Esophagus muscularis mucosa (tissue), 4 donors: ENCODE measurements at places on chromosomes 1 and 21. TPM values are rescaled to one million over a fixed set of nuclear protein-coding genes. Genes with fewer than 3 reads are reported as not detected.

The VANGL2 gene
- total RNA-seq: 5.8 TPM

The GCLM gene
- 4.2 TPM for total RNA-seq

The PAX7 gene
- total RNA-seq: not detected

The FCRL1 gene
- 0.66 TPM for total RNA-seq

The GPR25 gene
- total RNA-seq: not detected

The EPHA10 gene
- 0.46 TPM for total RNA-seq

The FCRLA gene
- 0.33 TPM for total RNA-seq

The SPATA17 gene
- total RNA-seq: 0.42 TPM

The CORT gene
- 0.33 TPM for total RNA-seq

The KIF2C gene
- 0.17 TPM for total RNA-seq

The CD1E gene
- total RNA-seq: not detected

The ACAP3 gene
- total RNA-seq: 52.0 TPM

The GUCA2B gene
- not detected for total RNA-seq

The BCAN gene
- not detected for total RNA-seq

The RAB7B gene
- 0.32 TPM for total RNA-seq

The GJA8 gene
- not detected for total RNA-seq

The FAM151A gene
- total RNA-seq: not detected

The PKLR gene
- total RNA-seq: not detected

The FCRL5 gene
- not detected for total RNA-seq
